ENCODE measurements at places on chromosomes 7 and 10.

- no peak for DNase-seq
Measured at GRCh38 chr7:73976761-73977618, 51.0 kb upstream of the ELN start.

GRCh38 chr10:101828766-101829551 lies 10.7 kb upstream of the OGA start:
- DNase-seq: no peak

GRCh38 chr7:134328900-134329299 lies 12.2 kb upstream of the SLC35B4 start:
- DNase-seq: no peak

- no peak for DNase-seq
Measured at GRCh38 chr7:98785929-98786571, 83.8 kb downstream of the TMEM130 start.

- no peak for DNase-seq
Measured at GRCh38 chr10:121959671-121960070, 15.3 kb downstream of the NSMCE4A start.

DNA sequence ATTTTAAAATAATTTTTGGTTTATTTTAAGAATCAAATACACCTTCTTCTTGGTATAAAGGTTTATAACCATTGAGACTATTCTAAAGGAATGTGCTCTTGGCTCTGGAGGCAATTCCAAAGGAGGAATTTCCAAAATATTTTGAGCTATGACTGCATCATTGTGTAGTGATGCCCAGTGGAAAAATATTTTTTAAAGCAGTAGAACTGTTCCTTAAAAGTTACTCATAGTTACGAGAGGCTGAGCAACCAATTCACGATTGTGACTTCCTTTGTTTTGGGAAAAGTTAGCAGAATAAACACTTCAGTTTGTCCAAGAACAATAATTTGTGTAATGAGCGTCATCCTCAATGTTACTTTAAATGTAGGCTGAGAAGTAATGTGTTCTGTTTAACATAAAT lies 233.6 kb downstream of the BAMBI start:
- peak; percentile 85 for DNase-seq

GRCh38 chr10:62015994-62016393 lies 114.5 kb downstream of the ARID5B start:
- no peak for DNase-seq

DNA sequence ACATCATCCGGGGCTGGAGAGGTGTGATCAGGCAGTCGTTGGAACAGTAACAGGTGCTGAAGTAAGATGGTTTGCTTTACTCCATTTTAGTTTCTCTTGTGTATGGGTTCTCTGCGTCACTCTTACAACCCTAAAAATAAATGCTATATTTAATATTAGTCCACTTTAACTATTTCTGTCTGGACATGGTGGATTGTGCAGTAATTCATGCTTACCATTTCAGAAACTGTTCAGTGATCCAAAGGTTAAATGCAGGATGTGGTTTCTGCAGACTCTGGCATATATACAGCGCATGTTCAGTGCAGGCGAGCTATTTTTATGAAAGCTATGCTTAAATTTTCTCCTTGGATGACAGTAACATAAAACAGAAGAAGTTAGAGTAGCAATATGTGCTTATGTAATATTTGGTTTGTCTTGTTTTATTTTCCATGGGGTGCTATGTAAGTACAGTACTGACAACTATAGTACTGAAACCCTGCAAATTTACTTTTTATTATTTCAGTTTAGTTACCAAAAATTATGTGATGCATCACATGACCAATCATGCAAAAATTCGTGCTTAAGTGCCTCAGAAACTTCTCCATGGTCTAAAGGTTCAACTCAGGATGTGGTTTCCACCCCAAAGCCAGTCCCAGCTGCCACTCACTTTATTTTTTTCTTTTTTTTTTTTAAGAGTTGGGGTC lies 46.6 kb upstream of the GRID1 start:
- DNase-seq: peak; percentile 76

GRCh38 chr7:33250421-33250871 lies 121.1 kb downstream of the BBS9 start:
- DNase-seq: peak; percentile 96

DNA sequence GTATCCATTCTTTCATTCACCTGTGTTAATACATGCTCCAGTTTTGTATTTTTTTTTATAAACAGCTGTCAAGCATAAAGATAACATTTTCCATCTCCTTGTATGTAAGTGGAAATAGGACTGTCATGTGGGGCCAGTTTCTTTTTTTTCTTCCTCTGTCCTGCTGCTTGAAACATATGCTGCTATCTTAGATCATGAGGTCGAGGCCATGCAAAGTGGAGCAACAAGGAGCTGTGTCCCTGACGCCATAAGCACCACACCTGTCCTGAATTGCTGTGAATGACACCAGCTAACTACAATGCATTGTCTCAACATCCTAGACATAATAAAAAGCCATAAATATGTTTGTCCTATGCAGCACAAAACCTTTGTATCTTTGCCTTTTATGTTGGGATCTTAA lies 37.7 kb upstream of the SLC26A4 start:
- DNase-seq: no peak

GRCh38 chr10:24463611-24464426 lies 254.9 kb downstream of the KIAA1217 start:
- peak; percentile 92 for DNase-seq

DNA sequence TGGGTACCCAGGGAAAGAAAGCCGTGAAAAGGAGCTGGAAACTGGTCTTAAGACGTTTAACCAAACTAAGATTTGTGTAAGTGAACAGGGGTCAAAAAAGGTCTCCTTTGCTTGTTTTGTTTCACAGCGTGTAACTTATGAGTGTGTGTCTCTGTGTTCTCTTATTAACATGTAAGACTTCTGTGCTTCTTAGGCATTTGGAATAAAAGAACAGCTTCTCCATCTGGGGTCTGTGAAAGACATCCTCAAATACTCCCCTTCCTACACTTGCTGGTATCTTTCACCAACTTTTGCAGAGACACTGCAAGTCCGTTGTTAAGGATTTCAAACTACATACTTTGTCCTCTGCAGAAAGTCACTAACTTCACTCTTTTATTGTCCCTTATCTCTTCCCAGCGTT lies 615 bp upstream of the NEUROD6 start:
- no peak for DNase-seq

GRCh38 chr10:130750441-130750840 lies 561.1 kb downstream of the TCERG1L start:
- DNase-seq: no peak

- DNase-seq: peak; percentile 71
Measured at GRCh38 chr7:38840736-38841460, 68.1 kb downstream of the VPS41 start.

DNA sequence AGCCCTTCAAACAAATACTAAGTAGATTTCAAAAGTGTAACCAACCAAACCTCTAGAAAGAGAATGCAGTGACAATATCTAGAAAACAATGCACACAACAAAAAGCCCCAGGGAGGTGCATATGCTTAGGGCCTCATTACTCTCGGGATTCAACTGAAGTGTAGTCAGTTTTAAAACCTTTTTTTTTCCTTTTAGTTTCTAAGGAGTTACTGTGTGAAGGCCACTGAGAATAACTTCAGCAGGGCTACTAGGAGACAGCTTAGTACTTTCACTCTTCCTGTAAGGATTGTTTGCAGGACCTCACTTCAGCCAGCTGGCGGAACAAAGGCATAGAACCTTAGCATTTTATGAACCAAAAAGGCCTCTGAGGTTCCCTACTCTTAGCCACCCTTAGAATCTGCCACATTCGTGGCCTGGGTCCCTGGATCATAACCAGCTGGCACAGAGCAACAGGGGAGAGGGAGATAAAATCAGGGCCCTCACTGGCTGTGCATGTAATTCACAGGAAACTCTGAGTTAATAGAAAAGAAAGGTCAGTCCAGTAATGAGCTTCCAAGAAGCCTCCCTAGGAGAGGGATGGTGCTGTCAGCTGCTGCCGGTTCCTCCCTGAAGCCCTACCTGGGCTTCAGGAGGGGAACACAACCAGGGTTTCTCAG lies 3.6 kb downstream of the VOPP1 start:
- peak; percentile 42 for DNase-seq

DNA sequence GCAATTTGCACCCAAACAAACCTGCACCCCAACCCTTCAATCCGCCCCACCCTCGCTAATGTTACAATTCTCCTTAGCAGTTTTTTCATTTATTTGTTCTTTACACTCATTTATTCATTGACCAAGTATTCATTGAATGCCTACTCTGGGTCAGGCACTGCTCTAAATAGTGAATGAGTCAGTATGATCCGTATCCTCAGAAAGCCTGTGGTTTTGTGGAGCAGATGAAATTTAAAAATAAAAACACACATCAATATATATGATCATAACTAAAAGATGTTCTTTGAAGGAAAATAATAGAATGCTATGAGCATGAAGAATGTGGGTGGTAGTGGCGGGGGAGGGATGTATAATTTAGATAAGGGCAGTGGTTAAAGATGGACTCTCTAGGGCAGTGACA lies 13.3 kb downstream of the IFIT5 start:
- DNase-seq: peak; percentile 72

DNA sequence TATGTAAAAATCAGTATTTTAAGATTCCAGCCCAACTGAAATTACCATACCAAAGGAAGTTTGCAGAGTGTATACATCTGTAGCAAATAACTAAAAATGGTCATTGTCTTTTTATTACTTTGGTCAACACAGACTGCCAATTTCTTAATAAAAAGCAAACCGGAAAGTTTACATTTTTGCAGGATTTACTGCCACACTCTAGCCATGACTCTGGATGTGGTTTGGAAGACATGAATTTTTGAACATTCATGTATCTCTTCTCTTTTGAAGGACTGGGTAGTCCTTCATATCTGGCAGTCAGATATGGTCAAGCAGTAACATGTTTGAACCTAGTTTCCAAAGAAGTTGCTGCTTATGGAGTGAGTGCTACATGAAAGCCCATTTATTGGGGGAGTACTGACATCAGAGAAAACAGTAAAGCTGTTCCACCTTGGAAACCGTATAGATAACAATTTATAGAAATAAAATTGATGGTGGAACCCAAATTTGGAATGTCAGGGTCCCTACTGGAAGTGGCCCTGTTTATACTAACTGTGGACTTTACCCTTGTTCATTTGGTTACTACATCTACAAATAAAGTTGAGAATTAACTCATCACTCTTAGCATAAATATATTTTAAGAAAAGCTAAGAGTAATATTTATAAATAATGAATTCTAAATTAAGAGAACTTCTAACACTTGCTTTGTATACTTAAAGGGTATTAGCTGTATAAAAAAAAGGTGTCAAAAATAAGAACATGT lies 84.6 kb downstream of the ZMYND11 start:
- no peak for DNase-seq

All from fibroblast of the aortic adventitia (primary cell).